Epithelial cell of umbilical artery (primary cell): ENCODE measurements at places on chromosomes 3 and 15. TPM values are rescaled to one million over a fixed set of nuclear protein-coding genes. Genes with fewer than 3 reads are reported as not detected.

Gene TMEM212
- total RNA-seq: under 0.01 TPM in 1 of 2 replicates, not detected in the other

Gene RBMS3
- 33.1 and 36.1 TPM in 2 replicates for total RNA-seq

Gene C3orf49
- not detected in 2 replicates for total RNA-seq

Gene LNP1
- 2.6 and 3.2 TPM in 2 replicates for total RNA-seq

Gene NPAP1
- not detected in 2 replicates for total RNA-seq

Gene CDC25A
- total RNA-seq: 15.3 and 24.0 TPM in 2 replicates

Gene DPP8
- 43.5 and 50.0 TPM in 2 replicates for total RNA-seq

Gene FANCD2
- total RNA-seq: 18.5 and 22.2 TPM in 2 replicates

Gene THPO
- under 0.01 TPM in 1 of 2 replicates, not detected in the other for total RNA-seq

Gene SAMMSON
- not detected in 2 replicates for total RNA-seq

Gene DOCK3
- total RNA-seq: under 0.01 TPM in 2 replicates

Gene CRYGS
- 0.65 and 1.5 TPM in 2 replicates for total RNA-seq

Gene UACA
- 133 and 144 TPM in 2 replicates for total RNA-seq

Gene MINDY4B
- total RNA-seq: not detected in 2 replicates

Gene MUC20
- total RNA-seq: not detected in 2 replicates

Gene ITIH1
- total RNA-seq: not detected in 2 replicates

Gene BCL2A1
- 0.76 and 2.3 TPM in 2 replicates for total RNA-seq

Gene SPESP1
- 3.0 and 4.9 TPM in 2 replicates for total RNA-seq

Gene FEZF2
- not detected in 2 replicates for total RNA-seq

Gene EAF2
- 1.6 and 3.2 TPM in 2 replicates for total RNA-seq

Gene ADGRG7
- 0.30 TPM in 1 of 2 replicates, not detected in the other for total RNA-seq

Gene GXYLT2
- 0.65 and 3.0 TPM in 2 replicates for total RNA-seq

Gene PIGBOS1
- total RNA-seq: 9.1 and 16.4 TPM in 2 replicates

Gene LARP6
- total RNA-seq: 14.4 and 16.9 TPM in 2 replicates

Gene SUMF1
- 43.5 and 77.6 TPM in 2 replicates for total RNA-seq

Gene MAP2K1
- 38.0 and 44.2 TPM in 2 replicates for total RNA-seq
